ENCODE measurements at places on chromosomes 2 and 18.

DNA sequence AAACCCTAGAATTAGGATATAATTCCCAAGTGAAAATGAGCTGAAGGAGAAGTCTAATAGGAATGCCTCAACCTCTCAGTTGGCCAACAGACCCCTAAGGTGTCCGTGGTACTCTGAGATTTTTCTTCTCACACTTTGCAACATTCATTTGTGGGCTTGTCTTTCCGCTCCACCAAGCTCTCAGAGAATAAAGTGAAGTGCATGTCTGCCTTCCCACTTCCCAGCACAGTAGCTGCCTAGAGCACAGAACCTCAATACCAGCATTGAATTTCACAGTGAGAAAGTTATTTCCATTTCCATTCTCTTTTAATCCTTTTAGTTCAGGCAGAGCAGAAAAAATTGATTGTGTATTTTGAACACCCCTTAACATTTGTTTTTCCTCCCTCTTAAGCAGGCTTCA is 451.8 kb downstream of the TGIF1 start:
- no peak for DNase-seq

DNA sequence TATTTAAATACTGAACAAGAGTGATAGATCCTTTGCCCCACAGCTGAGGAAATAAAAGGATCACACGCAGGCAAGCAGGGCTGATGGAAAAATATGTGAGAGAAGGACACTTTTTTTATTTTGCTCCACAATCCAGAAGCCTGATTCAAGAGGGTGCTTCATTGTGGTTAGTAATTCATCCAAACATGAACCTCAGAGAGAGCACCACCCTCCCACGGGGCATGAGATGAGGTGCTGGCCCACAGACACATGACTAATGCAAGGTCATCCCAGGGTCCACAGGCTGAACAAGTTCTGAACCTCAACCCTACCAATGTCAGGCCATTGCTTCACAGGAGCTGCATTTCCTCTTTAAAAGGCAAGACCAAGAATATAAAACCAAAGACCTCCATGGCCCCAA is 239.6 kb downstream of the MREG start:
- DNase-seq = no peak

DNA sequence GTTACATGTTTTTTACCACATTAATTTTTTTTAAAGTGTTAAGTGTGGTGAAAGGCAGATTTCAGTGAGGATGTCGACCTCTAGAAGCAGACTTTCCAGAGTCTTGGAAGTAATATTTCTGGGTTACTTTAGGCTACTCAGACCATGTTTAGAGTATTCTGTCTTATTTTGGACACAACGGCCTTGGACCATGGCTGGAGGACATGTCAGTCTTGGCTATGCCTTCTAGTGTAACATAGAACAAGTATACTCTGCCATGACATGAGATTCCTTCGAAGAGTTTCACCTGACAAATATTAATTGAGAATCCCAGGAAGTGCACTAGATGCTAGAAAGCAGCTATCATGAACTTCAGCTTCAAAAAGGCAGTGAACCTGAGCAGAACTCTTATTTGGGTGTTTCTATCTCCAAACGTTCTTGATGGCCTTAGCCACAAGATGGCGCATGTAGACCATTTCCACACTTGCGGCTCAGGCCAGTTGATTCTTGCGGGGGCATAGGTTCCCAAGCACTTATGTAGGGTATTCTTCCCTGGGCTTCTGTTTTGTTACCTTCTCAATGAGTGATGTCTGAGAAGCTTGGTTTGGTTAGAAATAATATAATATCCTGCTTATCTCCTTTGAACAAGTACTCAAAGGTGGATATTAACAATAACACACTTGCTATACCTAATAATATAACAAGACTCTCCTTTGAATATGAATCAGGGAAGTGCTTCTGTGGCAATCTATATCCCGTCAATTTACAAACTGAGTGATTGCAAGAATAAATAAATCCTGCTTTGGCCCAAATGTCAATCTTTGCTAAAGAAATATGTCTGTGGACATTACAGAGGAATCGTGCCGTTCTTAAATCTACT is 62.0 kb downstream of the CACNB4 start:
- peak; percentile 29 for DNase-seq

DNA sequence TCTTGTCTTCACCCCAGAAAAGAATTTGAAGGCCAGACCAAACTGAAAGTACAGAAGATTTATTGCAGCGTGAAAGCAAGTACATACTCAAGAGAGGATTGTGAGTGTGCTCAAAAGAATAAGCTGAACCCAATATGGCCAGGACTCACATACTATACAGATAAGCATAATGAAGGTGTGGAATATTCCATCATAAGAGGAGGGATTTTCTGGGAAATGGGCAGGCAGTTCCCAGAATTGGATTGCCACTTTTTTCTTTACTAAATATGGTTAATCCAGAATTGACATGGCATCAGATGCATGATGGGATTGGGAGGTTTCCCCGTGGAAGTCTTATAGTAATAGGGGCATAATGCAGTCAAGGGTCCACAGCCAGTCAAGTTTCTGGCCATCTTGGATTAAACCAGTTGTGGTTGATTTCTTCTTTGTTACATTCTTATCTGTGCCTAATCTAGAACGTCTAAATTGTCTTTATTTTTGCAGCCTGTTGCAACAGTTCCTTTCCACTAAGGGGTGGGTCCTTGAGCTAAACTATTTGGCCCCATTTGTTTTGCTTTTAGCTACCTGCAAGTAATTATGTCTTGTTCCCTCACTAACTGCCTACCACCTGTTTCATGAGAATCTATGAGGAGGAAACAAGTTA is 9.0 kb downstream of the SP140L start:
- DNase-seq = no peak

DNA sequence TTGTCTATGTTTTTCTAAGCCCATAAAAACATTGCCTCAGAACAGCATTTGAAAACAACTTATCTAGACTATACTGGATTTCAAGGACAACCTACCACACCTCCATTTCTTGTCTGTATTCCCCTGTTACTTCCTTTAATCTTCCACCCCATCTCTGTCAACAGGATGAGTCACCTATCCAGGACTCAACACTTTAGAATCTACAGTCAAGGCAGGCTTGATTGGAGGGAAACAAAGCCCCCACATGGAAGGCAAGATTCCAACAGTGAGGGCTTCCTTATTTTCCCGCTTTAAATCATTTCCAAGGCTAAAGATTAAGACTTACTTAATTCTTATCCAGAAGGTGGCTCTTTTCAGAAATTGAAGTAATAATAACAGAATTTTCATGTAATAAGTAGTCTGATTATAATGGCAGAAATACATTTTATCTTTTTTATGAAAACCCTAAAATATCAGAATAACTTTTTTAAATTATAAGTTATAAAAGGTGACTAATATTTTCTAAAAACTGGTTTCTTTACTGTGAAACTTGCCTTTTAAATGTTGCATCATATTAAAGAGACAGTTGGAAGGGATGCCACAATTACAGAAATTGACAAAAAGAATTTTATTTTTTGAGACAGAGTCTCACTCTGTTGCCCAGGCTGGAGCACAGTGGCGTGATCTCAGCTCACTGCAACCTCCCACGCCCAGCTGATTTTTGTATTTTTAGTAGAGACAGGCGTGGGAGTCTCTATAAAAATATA is 138.7 kb upstream of the CCDC150 start:
- no peak for DNase-seq

DNA sequence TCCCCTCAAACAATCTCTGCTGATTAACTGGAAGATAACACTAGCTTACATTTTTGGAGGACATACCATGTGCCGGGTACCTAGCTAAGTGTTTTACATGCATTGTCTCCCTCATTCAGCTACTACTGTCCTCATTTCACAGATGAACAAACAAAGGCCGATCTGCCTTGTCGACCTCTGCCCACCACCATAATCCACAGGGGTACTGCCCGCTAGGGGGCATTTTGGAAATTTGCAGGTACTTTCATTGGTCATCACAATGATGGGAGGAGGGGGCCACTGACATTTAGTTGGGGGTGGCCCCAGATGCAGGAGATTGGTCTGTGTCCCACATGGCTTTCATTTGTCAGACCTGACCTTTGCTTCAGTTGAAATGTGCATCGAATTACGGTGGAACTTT is 3.9 kb upstream of the TMEM163 start:
- no peak for DNase-seq

GRCh38 chr18:3839581-3839981 is 389.6 kb downstream of the TGIF1 start:
- DNase-seq = no peak

- no peak for DNase-seq
Measured at GRCh38 chr2:130187268-130187667, 5.2 kb downstream of the MZT2B start.

DNA sequence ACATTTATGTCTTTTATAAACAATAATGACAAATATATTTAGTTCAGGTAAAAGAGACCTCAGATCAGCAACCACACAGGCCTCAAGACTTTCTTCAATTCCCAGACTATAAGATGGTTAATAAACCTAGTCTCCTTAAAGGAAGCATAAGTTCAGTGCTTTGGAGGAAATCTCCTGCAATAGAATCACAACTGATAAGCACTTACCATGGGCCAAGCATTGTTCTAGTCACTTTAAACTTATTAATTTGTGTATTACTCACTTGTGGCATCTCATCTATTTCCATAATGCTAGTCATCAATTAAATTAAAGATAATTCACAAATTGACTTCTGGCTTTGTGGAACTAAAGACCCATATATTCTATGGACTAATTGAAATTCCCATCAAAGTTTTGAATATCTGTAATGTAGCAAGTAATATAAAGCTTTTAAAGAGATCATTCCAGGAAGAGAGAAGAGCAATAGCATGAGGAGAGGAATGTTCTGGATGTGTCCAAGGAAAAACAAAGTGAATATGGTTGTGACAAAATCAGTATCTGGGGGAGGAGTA is 42.2 kb downstream of the COL3A1 start:
- no peak for DNase-seq

GRCh38 chr2:86195055-86195807 is at the start of gene IMMT:
Gene IMMT (minus strand): TSS chr2:86195462. CDS start chr2:86195382, 80 bp downstream.
- DNase-seq = peak; percentile 86

- DNase-seq = no peak
Measured at GRCh38 chr2:101781791-101782426, 84.4 kb downstream of the MAP4K4 start.

DNA sequence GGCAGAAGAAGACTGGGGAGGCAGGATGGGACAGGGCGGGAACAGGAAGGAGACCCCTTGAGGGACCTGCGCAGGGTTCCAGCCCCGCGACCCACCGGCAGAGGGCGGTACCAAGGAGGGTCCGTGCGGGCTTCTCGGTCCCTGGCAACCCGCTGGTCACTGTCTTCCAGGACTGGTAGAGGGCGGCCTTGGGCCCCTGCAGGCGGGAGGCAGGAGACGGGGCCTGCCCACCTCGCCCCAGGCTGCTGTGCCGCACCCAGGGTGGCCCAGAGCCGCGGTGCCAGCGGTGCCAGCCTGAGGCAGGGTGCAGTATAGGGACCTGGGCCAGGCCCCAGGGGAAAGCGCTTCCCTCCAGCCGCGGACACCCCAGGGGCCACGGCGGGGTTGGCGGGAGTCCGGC is 34.5 kb downstream of the NEURL3 start:
- peak; percentile 34 for DNase-seq

DNA sequence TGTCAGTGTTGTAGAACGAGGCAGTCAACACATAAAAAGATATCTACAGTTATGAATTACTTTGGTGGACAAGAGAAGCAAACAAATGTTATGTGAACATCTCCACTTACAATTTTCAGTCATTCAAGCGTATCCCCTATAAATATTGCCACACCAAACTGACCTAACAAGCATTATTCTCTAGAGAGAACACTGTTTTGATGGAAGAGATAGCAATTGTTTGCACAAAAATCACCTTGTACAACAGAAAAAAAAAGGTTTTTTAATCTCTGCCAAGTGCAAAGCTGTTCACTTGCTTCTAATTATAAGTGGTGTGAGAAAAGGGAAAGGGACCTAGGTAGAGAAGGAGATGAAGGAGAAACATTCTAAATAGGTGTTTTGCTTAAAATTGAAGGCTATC is 33.8 kb downstream of the PID1 start:
- no peak for DNase-seq

GRCh38 chr2:184890311-184890710 is 292.0 kb downstream of the ZNF804A start:
- DNase-seq = no peak

GRCh38 chr2:41657226-41657625 is 390.6 kb upstream of the PKDCC start:
- DNase-seq = no peak
